ENCODE measurements at places on chromosomes 13 and 19.

GRCh38 chr19:33676999-33677665, 55.4 kb downstream of the CHST8 start:
- H3K27me3 ChIP-seq: no peaks in the 10 kb centered on the region
- H3K36me3 ChIP-seq: no peaks in the 10 kb centered on the region
- no peak overlapping the region for H3K4me3 ChIP-seq
- DNase-seq: no peak

GRCh38 chr13:21673789-21674489, 3.1 kb downstream of the FGF9 start:
- no peak overlapping the region for H3K27ac ChIP-seq
- DNase-seq: peak; percentile 58
- H3K4me1 ChIP-seq: peaks cover 42% of the 10 kb centered on the region
- H3K36me3 ChIP-seq: no peaks in the 10 kb centered on the region
- peaks cover 40% of the 10 kb centered on the region for H3K27me3 ChIP-seq

GRCh38 chr19:5023128-5023571, 54.2 kb downstream of the KDM4B start:
- H3K27me3 ChIP-seq: no peaks in the 10 kb centered on the region
- no peak overlapping the region for H3K27ac ChIP-seq
- peaks cover 6% of the 10 kb centered on the region for H3K36me3 ChIP-seq
- no peak overlapping the region for H3K4me3 ChIP-seq
- no peak for DNase-seq

DNA sequence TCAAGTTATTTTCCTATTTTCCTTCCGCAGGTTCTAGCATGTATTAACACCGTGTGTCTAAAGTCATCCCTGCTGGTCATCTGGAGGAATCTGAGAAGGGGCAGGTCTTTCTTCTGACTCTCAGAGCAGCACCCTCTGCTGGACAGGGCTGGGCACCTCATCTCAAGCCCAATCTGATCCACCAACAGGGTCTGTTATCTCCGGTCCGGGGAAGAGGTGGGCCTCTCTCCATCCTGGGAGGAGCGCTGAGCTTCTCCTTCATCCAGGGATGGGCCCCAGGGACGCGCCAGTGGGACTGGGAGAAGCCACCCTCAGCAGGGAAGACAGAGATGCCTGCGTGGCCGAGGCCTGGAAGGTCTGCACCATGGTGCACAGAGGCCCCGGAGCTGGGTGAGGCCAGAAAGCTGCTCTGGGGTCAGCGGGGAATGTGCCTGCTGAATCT, 26.0 kb upstream of the ZNF331 start:
- peak; percentile 28 for DNase-seq
- H3K4me3 ChIP-seq: no peak overlapping the region
- no peak overlapping the region for H3K27ac ChIP-seq
- H3K27me3 ChIP-seq: peaks cover 7% of the 10 kb centered on the region

- no peak overlapping the region for H3K27ac ChIP-seq
- DNase-seq: no peak
- H3K27me3 ChIP-seq: no peaks in the 10 kb centered on the region
- H3K4me1 ChIP-seq: no peaks in the 10 kb centered on the region
- no peaks in the 10 kb centered on the region for H3K36me3 ChIP-seq
- no peak overlapping the region for H3K4me3 ChIP-seq
These were observed 14.0 kb downstream of the B3GLCT start for GRCh38 chr13:31213651-31214289.

DNA sequence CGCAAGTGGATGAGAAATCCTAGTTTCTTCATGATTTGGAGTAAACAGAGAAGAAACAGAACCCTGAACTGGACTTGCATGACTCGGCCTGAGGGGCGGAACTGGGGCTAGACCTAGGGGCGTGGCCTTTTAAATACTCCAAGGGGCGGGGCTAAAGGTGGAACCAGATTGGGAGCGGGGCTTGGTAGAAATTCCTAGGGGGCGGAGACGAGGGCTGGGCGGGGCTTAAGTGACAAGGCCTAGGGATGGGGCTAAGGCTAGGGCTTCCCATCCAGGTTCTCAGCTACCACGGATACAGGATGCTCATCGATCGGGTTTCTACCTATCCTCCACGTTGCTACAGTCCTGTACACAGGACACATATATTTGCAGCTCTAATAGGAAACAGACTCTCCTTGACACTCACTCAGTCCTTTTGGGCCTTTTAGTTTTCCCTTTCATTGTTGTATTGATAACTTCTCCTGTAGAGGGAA, 372 bp upstream of the ZNF699 start:
- peak overlapping the region; percentile 98 for H3K27ac ChIP-seq
- no peaks in the 10 kb centered on the region for H3K27me3 ChIP-seq
- peaks cover 24% of the 10 kb centered on the region for H3K4me1 ChIP-seq
- peaks cover 18% of the 10 kb centered on the region for H3K36me3 ChIP-seq

DNA sequence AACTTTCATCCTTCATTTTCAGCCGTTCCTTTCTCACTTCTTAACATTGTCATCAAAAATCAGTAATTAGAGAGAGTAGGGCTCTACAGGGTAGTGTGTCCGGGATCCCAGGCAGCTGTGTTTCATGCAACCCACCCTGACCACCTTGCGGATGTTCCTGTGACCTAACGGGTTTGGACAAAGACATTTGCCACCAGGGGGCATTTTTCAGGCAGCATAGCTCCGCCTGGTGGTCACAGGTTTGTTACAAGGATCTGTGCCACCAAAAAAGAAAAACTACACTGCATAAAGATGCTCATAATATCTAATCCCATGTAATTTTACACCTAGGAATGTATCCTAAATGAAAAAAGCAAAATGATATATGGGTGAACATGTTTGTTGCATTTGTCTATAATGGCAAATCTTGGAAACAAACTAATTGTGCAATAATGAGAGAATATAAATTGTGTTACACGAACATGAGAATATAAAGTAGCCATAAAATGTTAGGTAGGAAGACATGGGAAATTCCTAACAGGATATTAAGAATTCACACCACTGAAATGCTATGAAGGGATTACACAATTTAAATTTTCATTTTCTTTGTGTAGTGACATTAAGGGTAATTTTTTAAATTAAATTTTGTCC, 123.0 kb downstream of the SLC7A1 start:
- no peak for DNase-seq
- peaks cover 7% of the 10 kb centered on the region for H3K4me1 ChIP-seq
- no peaks in the 10 kb centered on the region for H3K36me3 ChIP-seq
- no peak overlapping the region for H3K27ac ChIP-seq
- peaks cover 6% of the 10 kb centered on the region for H3K27me3 ChIP-seq
- peak overlapping the region; percentile 24 for H3K4me3 ChIP-seq

DNA sequence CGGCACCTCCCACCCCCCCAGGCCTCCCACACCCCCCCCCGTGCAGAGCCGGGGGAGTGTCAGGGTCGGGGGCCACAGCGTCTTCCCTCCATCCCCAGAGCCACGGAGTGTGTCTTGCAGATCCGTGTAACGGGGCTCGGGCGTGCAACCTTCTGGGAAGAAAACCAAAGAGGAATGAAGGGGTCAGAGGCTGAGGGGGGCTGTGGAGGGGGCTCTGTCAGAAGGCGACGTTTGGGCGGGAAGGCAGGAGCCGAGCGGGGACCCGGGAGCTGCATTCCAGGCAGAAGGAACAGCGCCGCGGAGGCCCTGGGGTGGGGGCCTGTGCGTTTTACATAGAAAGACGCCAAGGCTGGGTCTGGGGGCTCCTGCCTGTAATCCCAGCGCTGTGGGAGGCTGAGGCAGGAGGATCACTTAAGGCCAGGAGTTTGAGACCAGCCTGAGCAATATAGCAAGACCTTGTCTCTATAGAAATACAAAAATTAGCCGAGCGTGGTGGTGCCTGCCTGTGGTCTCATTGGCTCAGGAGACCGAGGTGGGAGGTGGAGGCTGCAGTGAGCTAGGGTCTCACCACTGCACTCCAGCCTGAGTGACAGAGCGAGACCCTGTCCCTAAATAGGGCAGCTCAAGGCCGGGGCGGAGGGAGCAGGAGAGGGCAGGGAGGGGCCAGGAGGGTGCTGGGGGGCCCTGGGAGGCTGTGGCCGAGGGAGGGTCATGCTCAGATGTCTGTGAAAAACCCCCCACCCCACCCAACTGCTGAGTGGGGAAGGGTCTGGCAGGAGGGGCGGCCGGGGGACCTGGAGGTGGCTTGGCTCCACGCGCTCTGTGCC, 27.8 kb downstream of the ARID3A start:
- no peaks in the 10 kb centered on the region for H3K27me3 ChIP-seq
- H3K4me3 ChIP-seq: peak overlapping the region; percentile 60
- no peak for DNase-seq
- no peaks in the 10 kb centered on the region for H3K36me3 ChIP-seq

GRCh38 chr19:3224346-3225168, at the start of gene CELF5:
Gene CELF5 (plus strand): TSS chr19:3224661. CDS start chr19:3224740, 79 bp downstream.
- peak; percentile 61 for DNase-seq
- H3K4me1 ChIP-seq: peaks cover 5% of the 10 kb centered on the region
- H3K27ac ChIP-seq: no peak within 1 kb of the TSS
- H3K27me3 ChIP-seq: peaks cover 29% of the 10 kb centered on the region
- peak within 1 kb of the TSS; percentile 11 for H3K4me3 ChIP-seq

- H3K4me1 ChIP-seq: no peaks in the 10 kb centered on the region
- no peak overlapping the region for H3K27ac ChIP-seq
- H3K27me3 ChIP-seq: no peaks in the 10 kb centered on the region
- H3K36me3 ChIP-seq: no peaks in the 10 kb centered on the region
These were observed 420.4 kb upstream of the GPC6 start for GRCh38 chr13:92806215-92806614.

DNA sequence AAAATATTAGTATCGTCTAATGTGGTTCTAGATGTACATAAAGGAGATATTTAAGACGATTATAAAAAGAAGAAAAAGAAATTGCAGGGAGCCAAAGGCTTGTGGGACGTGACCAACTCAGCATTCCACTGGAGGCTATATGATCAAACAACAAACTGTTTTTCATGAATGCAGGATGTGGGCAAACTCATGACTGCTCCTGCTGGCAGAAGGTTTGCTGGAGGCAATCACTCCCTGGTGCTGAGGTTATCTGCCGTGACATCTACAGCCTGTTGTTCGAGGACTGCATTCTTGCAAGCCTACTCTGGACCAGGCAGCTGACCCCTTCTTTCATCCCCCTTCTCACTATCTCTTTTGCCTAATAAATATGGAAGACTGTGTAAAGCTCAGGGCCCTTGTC, 518.1 kb downstream of the UQCRFS1 start:
- no peak for DNase-seq
- H3K27ac ChIP-seq: no peak overlapping the region
- H3K4me3 ChIP-seq: no peak overlapping the region
- no peaks in the 10 kb centered on the region for H3K27me3 ChIP-seq
- H3K36me3 ChIP-seq: no peaks in the 10 kb centered on the region

- H3K4me1 ChIP-seq: no peaks in the 10 kb centered on the region
- DNase-seq: no peak
- no peak overlapping the region for H3K4me3 ChIP-seq
- H3K27ac ChIP-seq: no peak overlapping the region
These were observed 12.0 kb downstream of the MLLT1 start for GRCh38 chr19:6267552-6268381.

GRCh38 chr13:113634279-113635047, 23.5 kb downstream of the ATP4B start:
- peaks cover 78% of the 10 kb centered on the region for H3K36me3 ChIP-seq
- DNase-seq: no peak
- no peaks in the 10 kb centered on the region for H3K27me3 ChIP-seq

DNA sequence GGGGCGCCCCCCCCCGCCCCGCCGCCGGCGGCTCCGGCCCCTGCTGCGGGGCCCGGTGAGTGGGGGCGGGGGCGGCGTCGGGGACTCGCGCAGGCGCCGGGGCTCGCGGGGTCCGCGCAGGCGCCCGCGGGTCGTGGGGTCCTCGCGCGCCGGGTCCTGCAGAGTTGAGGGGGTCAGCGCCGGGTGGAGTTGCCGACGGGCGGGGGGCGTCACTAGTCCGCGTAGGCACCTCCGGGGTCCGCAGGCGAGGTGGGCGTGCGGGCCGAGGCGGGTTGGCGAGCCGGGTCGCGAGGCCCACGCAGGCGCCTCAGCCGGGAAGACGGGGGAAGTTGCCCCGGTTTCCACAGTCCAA, 365 bp downstream of the PPP6R1 start:
- peaks cover 57% of the 10 kb centered on the region for H3K4me1 ChIP-seq
- peak overlapping the region; percentile 96 for H3K27ac ChIP-seq
- peak overlapping the region; percentile 94 for H3K4me3 ChIP-seq
- no peaks in the 10 kb centered on the region for H3K27me3 ChIP-seq
- no peak for DNase-seq

- H3K36me3 ChIP-seq: no peaks in the 10 kb centered on the region
- H3K4me1 ChIP-seq: no peaks in the 10 kb centered on the region
- no peak overlapping the region for H3K4me3 ChIP-seq
- DNase-seq: no peak
- H3K27ac ChIP-seq: no peak overlapping the region
These were observed 68.2 kb downstream of the RAP2A start for GRCh38 chr13:97502181-97502580.

- H3K4me3 ChIP-seq: no peak overlapping the region
- DNase-seq: no peak
- H3K27me3 ChIP-seq: no peaks in the 10 kb centered on the region
- peaks cover 58% of the 10 kb centered on the region for H3K4me1 ChIP-seq
These were observed 7.8 kb downstream of the ILF3 start for GRCh38 chr19:10661946-10662345.

- H3K36me3 ChIP-seq: no peaks in the 10 kb centered on the region
- no peak for DNase-seq
- H3K27ac ChIP-seq: no peak overlapping the region
These were observed 19.3 kb downstream of the TNFSF11 start for GRCh38 chr13:42592915-42593900.

All from activated B cell treated with CpG ODN at 0.5 μM for 24 hours (primary cell).